Fibroblast of skin of right quadriceps (primary cell): ENCODE measurements at places on chromosomes 7 and 10.

DNA sequence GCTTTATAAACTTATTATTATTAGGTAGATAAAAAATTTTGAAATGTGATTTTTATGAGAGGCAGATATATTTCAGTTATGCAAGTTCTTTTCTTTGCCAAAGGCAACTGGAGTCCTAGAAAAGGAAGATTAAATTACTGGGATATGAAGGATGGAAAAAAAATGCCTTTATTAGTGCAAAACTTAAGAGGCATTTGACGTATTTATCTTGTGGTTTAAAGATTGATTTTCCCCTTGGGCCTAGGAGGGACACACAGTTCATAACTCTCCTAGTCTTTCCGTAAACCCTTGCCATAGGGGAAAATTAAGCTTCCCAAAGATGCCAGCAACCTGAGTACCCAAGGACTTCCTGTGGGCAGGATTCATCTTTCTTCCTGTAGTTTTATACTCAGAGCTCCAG is 3.1 kb upstream of the STEAP4 start:
- DNase-seq, result no peak

- DNase-seq, result no peak
Observed at GRCh38 chr7:44172352-44172751, 16.9 kb downstream of the GCK start.

DNA sequence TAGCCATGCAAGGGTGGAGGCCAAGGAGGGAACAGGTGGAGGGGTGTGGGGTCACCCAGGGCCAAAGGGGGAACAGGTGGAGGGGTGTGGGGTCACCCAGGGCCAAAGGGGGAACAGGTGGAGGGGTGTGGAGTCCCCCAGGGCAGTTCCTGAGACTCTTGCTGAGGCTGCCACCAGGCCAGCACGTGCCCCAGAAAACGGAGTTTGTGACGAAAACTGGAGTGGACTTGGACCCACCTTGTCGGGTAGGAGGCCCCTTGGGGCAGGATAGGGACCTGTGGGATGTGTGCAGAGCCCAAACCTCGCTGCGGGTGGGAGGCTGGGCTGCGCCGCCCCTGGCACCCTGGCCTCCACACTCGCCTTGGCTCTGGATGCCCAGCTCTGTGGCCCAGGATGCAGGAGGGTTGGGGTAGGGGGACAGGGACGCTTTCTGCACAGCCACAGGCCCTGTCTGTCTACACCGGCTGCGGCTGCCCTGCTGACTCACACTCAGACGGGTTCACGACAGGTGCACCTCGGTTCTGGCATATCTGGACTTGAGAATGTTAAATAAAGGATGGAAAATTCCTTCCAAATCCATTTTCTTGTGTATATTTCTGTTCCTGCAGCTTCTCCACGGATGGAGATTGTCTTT is 562 bp upstream of the ADGRA1 start:
- DNase-seq, result no peak

- peak; percentile 17 for DNase-seq
Observed at GRCh38 chr7:80641548-80641947, 3.1 kb downstream of the CD36 start.

DNA sequence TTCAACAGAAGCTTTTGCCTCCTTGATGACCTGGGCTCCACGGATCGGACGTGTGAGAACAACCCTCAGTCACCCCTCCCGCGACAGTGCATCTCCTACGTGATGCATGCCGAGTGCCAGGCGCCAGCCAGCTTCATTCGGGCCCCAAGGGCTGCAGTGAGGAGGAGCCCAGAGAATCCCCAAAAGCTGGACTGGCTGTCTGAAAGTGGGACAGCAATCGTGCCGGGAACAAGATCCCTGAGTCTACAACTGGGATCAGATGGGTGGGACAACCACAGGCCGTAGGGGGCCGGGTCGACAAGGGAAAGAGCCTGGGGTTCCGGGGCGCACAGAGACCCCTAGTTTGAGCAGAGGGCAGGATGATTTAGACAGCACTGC is 27.2 kb downstream of the EBF3 start:
- DNase-seq, result no peak

- DNase-seq, result no peak
Observed at GRCh38 chr10:49207113-49207512, 18.9 kb upstream of the TMEM273 start.

DNA sequence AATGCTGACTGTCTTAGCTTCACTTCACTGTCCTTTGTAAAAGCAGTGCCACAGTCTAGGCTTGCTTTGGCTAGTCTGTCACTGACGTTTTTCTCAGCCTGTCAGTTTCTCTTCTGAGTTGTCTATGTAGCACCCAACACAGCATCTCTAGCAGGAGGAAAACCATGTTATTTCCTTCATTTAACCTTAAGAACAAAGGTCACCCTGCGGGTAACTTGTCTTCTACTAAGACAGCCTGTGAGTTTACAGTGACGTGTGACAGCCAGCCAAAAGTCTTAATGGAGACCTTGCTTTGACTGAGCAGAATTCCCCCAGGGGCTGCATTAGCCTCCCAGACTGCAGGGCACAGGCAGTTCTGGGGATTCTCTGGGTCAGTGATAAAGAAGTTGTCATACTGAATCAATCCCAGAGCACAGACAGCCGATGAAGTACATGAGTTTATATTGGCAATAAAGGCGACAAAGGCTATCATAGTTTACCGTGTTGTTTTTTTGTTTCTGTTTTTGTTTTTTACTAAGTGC is 296.0 kb upstream of the KIAA1217 start:
- no peak for DNase-seq

GRCh38 chr7:20206104-20206896 is 10.9 kb downstream of the MACC1 start:
- DNase-seq, result no peak

DNA sequence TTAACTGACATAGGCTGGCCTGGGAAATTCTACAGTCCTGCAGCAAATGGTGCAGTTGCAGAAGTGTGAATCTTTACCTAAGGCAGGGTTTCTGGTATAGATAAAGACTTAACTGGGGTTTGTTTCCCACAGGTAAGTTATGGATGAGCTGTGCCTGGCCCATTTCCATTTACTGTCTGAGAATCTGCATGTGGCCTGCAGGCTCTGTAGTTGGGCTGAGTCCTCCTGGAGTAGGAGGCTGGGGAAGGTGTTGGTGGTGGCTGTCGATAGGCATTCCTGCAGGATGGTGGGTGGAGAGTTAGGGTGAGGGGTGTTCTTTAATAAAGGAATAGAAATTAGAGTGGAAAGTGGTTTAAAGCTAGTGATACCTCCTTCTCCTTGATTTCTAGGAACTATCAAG is 193.5 kb downstream of the AUTS2 start:
- DNase-seq, result no peak

DNA sequence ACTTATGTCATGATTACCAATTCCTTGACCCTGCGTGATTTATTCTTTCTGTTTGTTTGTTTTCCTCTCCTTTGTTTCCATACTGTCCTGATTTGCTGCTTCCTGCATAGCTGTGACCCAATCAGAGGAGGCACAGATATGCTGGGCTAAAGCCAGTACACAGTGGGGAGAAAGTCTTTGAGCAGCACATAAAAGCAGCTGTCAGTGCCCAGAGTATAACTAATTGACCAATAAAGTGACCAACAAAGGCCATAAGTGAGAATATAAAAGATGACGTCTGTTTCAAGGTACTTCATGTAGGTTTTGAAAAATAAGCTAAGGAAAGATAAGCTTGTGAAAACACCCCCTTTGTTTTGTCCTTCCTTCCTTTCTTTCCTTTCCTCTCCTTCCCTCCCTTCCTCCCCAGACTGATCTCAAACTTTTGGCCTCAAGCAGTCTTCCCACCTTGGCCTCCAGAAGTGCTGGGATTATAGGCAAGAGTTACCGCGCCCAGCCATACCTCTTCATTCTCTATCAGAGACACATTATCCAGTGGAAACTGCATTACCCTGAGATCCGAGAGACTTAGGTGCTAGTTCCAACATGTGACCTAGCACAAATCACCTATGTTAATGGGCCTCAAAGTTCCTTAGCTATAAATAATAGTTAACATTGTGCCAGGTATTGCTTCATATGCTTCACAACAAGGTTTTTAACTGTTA is 17.0 kb downstream of the BCAP29 start:
- no peak for DNase-seq

- no peak for DNase-seq
Observed at GRCh38 chr10:71082960-71083715, 129.2 kb upstream of the UNC5B start.

DNA sequence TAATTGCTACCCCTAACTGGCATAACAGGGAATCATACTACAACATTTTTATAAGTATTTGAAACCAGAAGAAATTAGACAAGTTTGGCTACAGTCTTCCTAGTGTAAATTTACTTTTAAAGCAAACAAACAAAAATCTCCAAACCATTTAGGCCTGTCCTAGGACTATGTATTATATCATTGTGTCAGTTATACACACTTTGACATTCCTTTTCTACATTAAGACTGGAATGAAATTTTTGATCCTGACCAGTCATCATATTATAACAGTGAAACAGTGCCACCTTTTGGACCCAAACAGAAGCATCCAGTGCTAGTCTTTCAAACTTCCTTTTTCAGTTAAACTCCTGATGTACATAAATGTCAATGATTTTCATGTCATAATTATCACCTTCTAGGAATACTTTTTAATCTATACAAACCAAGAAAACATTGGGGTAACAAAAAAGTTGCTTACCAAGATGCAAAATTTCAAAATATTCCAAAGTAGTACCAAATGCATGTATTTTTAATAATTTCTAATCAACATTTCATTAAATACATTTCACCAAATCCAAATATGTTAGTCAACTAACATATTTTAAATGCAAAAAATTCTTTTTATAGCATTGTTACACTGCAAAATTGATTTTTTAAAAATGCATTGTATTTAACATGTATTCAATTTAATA is 75.7 kb downstream of the IMMP2L start:
- peak; percentile 59 for DNase-seq
